ENCODE measurements at places on chromosomes 7 and 10.

GRCh38 chr7:33882950-33883670 lies 22.2 kb upstream of the BMPER start:
- no peak for DNase-seq

- DNase-seq: no peak
Measured at GRCh38 chr7:105454921-105455320, 66.2 kb upstream of the SRPK2 start.

DNA sequence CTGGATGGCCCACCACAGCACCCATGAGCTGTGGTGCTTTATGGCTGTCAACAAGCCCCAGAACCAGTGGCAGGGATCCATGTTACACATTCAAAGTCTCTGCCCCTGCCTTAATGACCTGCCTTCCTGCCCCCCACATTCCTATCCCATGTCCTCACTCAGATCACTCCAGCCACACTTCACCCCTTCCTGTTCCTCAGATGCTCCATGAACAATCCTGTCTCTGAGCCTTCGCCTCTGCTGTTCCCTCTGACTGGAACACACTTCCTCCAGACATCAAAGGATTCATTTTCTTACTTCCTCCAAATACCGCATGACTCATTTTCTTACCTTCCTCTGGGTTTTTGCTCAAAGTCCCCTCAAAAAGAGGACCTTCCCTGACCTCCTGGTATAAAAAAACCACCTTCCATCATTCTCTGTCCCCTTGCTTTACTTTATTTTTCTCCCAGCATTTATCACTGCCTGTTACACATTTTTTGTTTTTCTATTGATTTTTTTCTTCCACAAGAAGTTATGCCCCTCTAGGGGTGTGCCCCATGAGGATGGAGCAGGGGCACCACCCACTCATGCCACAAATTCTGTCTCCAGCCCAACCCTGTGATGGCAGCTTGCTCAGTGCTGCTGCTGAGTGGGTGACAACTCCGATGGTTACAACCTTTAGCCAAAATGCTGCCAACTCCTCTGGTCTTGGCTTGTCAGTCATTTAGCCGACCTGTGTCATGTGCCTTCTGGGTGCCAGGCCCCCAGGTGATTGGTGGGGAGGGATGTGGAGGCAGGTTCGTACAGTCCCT lies 18.2 kb downstream of the COL13A1 start:
- DNase-seq: no peak

DNA sequence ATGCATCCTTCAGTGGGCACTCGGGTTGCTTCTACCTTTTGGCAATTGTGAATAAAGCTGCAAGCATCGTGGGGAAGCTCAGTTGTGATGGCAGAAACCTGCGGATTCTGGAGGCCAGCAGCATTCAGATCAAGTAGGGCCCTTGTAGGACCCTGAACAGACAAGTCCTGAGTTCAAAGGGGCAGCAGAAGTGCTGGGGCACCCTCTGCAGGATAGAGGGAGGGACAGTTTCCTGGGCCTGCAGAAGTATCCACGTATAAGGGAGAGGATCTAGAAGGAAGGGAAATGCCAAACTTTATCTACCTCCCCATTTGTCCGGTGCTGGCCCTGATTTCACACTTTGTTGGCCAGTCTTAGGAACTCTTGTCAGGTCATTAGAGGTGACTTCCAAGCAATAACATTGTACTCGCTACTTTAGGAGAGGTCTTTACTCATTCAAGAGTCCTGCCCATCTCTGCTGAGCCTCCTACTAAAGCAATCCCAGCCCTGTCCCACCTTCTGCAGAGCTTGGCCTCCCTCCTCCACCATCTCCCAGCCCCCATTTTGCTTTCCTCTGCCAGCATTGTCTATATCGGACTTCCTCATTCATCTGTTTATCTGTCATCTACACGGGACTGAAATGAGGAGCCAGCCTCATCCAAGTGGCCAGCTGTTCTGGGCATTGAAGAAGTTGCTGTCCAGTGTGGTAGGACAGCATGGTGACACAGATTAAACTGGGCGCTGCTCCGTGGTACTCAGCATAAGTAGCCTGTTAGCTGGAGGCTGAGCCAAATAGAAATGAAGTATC lies 26.6 kb upstream of the R3HCC1L start:
- no peak for DNase-seq

DNA sequence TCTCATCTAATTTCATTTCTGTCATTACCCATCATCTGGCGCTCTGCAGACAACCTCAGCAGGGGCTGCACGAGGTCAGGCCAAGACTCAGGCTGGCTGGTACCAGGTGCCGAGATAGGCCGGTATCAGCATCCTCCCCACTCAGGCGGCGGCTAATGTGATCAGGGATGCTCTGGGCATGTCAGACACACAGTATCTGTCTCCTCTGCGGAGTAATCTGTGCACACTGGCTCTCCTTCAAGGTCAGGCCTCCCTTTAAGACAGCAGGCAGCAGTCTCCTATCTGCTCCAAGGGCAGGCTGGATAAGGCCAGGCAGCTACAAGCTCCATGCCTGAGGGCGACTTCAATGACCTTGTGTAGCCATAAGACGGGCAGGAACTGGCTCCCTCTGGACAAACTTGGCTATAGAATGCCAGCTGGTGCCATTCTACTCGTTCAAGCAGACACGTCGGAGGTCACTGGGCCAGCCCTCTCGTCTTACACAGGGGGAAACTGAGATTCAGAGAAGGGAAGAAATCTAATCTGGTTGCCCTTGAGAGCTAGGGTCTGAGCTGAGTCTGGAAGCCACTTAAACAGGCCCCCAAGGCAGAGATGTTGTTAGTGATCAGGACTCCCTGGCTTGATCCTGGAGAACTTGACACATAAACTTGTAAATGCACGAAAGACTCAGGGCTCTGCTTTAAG lies 59.3 kb downstream of the ARHGAP22 start:
- DNase-seq: no peak

- no peak for DNase-seq
Measured at GRCh38 chr10:100791369-100792058, 46.1 kb downstream of the PAX2 start.

DNA sequence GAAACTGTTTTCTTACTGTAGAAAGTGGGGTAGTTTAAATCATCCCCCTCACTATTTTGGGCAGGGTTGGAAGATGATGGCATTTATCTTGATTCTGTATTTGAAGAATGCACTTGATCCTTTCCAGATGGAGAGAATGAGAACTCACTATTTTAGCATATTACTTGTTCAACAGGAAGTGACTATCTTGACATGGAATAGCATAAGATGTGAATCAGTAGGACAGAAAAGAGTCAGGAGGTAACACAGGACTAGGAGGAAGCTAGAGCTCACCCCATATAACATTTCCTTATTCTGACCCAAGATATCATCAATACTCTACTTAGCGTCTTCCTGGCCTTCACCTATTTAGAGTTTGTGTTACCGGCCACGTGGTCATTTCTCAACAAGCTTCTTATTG lies 400.2 kb downstream of the PHTF2 start:
- DNase-seq: no peak

DNA sequence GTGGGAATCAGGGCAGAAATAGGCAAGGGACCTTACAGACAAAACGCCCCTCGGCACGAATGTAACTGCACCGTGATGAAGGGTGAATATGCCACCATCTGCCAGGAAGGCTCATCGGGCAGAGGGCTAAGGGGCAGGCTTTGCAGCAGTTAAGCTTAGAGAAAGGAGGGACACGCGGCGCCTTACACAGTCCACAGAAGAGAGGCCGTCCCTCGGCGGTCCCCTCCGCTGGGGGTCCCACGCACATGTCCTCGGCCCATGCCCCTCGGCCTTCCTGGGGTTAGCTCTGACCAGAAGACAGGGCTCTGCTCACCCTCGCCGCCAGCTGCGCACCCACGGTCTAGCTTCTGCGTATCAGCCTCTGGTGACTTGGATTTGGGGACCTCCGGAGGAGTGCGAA lies 141.1 kb downstream of the DYNC2I1 start:
- DNase-seq: no peak

- no peak for DNase-seq
Measured at GRCh38 chr10:27190508-27190907, 35.4 kb downstream of the MASTL start.

DNA sequence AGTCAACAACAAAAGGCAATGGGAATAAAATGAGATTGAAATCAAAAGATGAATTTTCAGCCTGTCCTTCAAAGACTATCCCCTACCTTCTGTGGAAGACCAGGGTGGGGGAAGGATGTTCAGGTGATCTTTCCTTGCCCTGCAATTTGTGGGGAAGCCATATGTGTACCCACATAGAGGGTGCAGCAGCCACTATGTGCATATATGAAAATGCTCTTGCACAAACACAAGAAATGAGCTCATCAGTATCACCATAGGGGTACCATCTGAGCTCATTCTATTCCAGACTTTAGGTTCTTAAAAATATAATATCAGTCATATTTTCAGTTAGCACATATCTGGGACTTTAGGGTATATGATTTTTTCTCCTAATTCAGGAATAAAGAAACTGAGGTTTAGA lies 17.7 kb downstream of the GIMAP5 start:
- no peak for DNase-seq

GRCh38 chr7:133827707-133828623 lies 299.2 kb upstream of the LRGUK start:
- peak; percentile 24 for DNase-seq

DNA sequence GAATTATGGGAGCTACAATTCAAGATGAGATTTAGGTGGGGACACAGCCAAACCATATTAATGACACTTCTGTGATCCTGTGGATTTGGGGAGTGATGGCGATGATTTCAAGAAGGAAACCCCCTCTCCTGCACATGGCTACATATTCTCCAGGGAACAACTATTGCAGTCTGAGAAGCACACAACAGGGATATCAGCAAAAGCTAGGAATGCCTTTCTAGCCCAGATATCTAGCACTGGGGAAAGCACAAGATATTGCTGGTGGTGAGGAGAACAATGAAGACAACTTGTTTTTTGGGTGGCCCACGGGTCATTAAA lies 24.3 kb downstream of the EPDR1 start:
- no peak for DNase-seq

GRCh38 chr10:113030453-113030852 lies 80.4 kb downstream of the TCF7L2 start:
- DNase-seq: no peak

GRCh38 chr10:94430701-94431100 lies 28.4 kb downstream of the TBC1D12 start:
- DNase-seq: no peak

DNA sequence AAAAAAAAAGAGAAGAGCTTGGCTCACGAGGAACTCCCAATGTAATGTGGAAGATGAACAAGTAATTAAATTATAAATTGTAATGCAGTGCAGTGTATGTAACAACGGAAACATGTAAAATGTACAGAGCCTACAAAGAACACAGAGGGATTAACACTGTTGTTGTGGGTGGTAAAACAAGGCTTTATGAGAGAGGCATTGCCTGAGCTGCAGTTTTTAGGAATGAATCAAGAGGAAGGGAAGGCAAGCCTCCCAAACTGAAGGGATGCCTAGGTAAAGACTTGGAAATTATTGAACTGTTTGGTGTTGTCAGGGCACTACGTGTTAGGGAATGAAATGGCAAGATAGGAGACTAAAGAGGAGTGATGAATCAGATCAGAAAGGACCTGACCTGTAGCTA lies 213.7 kb downstream of the HTR7 start:
- no peak for DNase-seq

DNA sequence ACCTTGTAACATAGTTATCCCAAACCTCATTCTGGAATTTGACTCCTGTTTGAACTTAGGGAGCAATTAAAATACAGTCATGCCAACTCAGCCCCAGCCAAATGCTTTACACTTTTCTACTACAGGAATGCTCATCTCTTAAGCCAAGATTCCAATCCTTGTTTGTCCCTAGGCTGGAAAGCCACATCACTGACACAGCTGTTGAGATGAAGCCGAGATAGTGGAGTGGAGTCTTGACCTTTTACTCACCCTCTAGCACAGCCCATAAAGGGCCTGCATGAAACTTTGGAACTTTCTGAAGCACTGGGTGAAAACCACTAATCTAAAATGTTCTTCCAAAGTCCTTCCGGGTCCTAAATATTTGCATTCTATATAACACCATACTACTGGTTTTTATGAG lies 247.3 kb downstream of the ETV1 start:
- DNase-seq: no peak

DNA sequence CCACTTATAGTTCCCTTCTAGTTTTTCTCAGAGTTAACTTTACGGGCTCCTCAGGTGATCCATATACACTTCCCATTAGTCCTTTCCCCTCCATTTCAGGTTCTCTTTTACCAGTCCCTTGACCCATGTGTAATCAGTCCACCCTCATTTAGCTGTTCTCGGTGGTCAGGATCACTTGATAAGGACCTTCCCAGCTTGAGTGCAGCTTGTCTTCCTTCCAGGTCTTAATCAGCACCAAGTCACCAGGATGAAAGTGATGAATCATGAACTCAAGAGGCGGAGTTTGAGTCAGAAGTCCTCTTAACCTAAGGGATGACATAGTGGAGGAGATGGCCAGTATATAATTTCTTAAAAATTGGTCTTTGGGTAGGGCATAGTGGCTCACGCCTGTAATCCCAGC lies 63.1 kb upstream of the CNTNAP2 start:
- DNase-seq: no peak

DNA sequence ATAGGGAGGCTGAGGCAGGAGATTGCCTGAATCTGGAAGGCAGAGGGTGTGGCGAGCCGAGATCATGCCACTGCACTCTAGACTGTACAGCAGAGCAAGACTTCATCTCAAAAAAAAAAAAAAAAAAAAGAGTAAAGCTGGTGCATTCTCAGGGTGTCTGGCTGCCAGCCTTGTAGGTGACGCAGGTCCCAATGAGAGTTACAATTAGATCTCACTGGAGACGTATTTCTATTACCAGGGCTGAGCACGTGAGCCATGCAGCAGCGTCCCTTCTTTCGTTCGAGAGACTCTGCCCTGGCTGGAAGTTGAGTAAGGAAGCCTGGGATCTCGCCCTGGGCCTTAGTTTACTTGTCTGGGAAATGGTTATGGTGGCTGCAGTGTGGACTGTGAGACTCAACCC lies 22.4 kb upstream of the ZMIZ1 start:
- no peak for DNase-seq

Measured in GM12878 (cell line).